Fibroblast of mammary gland (primary cell): ENCODE measurements at places on chromosomes 2 and 18.

DNA sequence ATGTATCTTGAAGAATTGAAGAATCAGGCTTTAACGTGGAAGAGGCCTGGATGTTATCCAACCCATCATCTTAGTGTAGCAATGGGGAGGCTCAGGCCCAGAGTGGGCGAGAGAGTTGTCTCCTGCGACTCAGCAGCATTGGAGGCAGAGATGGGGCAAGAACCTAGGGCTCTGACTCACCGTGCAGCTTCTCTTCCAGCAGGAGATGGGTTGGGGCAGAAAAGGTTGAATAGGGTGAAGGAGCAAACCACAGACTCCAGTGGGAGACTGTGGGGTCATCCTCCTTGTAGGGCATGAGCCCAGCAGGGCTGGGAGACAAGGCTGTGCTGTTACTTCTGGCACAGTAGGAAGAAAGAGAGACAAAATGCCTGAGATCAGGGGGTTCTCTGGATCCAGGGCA, 1.4 kb downstream of the IL36RN start:
- DNase-seq = peak; percentile 62

DNA sequence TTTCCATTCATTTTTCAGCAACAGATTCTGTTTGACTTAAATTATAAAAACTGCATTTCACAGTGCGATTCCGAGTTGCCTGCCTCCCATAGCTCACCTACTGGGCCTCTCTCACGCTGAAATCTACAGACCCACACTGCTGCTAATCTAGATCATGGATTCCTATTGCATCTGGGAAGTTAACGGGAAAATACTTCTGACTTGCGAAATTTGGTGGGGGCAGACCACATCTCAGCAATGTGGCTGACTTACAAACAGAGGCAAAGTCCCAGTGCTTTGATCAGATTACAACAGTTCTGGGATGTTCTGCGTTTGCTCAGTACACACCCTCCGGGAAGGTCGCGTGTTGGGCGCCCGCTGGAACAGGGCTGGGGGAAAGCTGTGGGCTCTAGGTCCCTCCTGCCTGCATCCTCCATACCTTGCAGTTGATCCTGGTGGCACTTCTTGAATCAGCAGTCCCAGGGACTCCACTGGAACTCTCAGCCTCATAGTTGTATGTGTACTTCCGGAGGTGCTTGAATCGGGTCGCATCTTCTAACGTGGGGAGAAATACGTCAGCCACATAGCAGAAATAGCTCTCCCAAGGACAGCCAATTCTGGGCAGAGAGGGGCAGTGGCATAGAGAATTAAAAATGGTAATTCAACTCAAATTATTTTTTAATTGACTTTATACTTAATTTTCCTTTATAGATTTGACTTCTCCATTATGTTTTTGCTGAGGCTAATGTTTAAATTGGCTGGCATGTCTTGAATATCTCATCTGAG, 1.7 kb downstream of the APOB start:
- peak; percentile 9 for DNase-seq

GRCh38 chr2:27572998-27573429, 9.8 kb upstream of the ZNF512 start:
- DNase-seq = no peak

DNA sequence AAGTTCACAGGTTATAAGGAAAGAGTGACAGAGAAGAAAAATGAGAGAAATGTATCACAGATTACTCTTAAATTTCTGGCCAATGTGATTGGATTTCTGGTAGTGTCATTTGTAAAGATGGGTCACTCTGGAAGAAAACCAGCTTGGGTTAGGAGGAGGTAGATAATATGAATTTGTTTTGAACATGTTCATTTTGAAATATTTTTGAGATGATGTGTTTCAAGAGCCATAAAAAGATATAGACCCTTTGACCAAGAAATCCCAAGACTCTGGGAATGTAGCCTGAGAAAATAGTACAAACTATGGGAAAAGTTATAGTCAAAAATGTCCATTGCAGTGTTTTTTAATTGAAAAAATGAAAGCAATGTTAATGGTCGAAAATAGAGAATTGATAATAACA, 70.7 kb downstream of the CALCRL start:
- DNase-seq = no peak

DNA sequence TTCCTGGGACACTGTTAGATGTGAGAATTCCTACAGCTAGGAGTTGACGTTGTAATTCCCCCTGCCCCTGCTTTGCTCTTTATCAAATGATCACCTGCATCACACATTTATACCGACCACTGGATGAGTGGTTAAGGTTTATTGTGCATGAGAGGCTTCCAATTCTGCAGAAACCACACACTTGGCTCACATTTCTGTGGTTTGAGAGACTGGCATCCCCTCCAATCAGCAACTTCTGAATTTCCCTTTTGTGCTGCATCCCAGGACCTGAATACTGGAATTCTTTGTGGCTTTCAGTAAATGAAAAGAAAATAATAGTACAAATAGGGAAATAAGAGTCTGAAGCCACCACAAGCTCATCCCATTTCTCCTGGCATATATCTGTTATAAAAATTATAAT, 628.7 kb upstream of the PIK3C3 start:
- DNase-seq = peak; percentile 12

DNA sequence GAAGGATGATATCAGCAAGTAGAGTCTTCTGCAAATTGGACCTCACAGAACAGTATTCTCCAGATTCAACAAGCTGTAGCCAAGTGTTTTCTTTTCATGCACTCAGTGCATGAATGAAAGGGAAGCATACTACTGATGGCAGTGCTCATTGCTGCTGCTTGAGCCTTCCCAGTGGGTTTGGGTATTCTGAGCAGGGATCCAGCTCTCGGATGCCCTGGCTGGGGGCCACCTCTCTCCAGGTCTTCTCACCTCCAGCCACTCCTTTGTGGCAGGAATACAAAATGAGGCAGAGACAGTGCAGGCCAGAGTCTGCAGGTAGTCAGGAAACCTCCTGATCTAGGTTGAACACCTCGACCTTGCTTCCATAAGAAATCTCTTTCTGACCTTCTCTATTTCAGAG, 390.4 kb upstream of the CELF4 start:
- DNase-seq = no peak

DNA sequence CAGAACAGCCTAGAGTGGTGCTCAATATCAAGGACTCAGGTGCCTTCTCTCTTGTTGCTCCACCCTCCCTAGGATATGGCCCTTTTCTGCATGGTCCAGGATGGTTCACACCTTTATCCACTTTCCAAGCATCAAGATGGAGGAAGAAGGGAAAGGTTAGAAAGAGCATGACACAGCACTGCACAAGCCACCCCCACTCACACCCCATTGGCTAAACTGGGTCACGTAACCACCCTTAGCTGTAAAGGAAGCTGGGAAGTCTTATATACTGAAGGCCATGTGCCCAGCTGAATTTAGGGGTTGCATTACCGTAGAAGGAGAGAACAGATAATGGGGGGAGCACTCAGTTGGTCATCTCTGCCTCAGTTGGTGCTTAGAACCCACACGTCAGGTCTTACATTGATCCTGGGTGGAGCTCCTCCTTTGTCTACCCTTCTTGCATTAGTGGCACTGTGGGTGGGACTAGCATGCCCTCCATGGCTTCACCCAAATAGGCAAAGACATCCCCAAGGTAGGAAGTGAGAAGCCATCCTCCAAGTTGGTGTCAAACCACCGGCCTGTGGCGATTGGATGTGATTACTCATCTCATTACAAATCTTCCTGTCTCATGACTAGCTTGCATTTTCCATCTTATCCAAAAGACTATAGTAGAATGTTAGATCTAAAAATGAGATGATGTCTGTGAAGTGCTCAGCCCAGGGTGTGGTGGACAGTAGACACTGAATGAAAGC, 248.5 kb downstream of the HAUS1 start:
- no peak for DNase-seq

DNA sequence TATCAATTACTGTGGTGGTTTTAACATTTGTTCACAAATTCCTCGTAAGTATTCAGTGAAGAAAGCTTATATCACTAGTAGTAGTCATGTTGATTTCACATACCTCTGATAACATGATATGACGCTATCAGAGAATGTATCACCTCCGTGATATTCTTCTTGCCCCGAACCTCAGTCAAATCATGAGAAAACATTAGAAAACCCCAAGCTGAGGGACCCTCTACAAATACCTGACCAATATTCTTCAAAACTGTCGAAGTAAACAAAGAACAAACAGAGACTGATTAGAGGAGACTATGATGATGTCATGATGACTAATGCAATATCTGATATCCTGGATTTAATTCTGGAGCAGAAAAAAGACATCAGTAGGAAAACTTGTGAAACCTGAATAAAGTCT, 85.6 kb upstream of the SPOPL start:
- DNase-seq = peak; percentile 42

- no peak for DNase-seq
These were observed 588.6 kb downstream of the NRXN1 start for GRCh38 chr2:50443288-50443687.

DNA sequence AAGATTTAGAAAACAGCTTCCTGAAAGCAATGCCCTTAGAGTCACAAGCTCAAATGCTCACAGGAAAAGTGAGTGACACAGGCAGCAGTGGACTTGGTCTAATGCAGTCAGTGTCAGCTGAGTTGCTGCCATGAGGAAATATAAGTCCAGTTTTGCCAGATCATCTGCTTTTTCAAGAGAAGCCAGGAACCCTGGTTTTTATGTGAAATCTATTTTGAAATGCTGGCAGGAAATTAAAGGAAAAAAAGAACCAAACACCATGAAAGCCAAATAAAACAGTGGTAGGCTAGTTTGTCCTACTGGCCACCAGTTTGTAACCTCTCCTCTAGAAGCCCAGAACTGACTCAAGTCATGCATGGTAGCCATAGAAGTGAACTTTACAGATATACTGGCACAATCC, 109.2 kb downstream of the THADA start:
- peak; percentile 80 for DNase-seq

GRCh38 chr2:163735685-163736432, at the start of gene FIGN:
Gene FIGN, minus strand, starts transcription at chr2:163736008. Its CDS starts 1,081 bp downstream, at chr2:163734927.
- peak; percentile 88 for DNase-seq

DNA sequence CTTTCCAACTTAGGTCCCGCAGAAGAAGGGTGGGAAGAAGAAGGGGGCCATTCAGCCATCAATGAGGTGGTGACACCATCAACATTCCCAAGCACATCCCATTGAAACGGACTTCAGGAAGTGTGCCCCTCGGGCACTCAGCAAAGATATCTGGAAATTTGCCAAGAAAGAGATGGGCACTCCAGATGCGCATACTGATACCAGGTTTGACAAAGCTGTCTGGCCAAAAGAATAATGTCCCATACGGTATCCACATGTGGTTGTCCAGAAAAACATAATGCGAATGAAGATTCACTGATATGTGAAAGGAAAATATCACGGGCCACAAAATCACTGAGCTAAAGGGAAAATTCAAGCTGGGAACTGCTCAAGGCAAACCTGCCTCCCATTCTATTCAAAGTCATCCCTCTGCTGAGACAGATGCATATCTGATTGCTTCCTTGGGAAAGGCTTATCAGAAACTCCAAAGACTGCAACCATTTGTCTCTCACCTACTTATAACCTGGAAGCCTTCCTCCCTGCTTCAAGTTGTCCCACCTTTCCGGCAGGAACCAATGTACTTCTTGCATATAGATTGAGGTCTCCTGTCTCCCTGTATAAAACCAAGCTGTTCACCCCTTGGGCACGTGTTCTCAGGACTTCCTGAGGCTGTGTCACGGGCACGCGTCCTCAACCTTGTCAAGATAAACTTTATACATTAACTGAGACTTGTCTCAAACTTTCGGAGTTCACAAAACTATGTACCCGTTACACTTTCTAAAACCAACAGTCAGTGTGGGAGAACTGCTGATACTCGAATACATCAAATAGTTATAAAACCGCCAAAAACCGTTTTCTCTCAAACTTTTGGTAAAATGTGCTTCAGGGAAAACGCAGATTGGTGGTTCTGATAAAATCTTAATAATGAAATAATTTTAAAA, 1.3 kb upstream of the PDK1 start:
- DNase-seq = no peak

DNA sequence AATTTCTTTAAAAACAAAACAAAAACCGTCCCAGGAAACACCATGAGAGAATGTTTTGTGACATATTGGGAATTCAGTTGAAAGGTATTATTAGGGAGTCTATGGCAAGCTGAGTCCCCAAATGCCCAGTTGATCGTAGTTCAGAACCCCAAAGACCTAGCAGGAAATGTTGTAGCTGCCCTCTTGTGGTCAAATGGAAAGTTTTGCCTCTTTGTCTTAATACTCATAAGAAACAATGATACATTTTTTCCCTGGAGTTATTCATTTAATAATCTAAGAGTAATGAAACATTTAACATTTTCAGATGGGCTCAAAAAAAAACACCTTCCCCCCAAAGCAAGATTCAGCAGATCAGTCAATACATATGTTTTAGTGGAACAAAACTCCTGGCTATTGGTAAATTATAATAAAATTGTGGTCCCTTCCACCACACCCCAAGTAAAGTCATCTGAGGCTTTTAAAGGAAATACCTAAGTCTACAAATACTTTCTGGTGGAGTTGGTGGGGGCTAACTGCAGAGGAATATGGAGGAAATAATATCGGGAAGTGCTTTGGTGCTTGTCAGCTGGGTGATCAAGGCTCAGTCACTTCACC, 37.8 kb upstream of the EFEMP1 start:
- peak; percentile 75 for DNase-seq

GRCh38 chr2:29262681-29263260, 147.6 kb downstream of the CLIP4 start:
- no peak for DNase-seq

DNA sequence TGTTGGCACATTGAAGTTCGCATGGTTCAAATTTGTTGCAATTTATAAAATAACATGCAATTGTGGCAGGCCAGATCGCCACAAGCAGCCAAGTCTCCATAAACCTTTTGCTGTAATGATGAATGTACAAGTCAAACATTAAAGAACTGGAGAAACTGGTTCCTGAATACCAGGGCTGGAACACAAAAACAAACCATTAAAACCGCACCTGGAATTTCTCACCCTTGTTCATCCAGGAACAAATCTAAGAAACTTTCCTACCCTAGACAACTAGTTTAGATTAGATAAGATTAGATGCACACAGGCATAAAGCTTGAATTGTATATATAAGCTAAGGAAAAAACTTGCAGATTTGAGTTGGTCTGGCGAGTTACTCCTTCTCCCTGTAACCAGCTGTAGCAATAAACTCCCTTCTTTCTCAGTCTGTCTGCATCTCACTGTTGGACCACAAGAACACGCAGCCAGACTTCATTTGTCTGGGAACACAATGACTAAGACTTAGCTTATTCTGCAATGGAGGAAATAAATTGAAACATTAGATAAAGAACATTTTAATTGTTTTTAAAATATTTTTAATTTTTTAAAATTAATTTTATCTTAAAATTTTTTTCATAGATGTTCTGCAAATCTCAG, 1835.5 kb upstream of the LRRTM1 start:
- DNase-seq = no peak

GRCh38 chr2:207334624-207335371, 169.1 kb upstream of the KLF7 start:
- DNase-seq = peak; percentile 99
